ENCODE measurements at places on chromosomes 2 and 18.
A peak's percentile ranks its signal among the peaks of the same experiment; 100 is the strongest.

- DNase-seq: no peak
Measured at GRCh38 chr2:10954856-10955818, 43.4 kb downstream of the KCNF1 start.

DNA sequence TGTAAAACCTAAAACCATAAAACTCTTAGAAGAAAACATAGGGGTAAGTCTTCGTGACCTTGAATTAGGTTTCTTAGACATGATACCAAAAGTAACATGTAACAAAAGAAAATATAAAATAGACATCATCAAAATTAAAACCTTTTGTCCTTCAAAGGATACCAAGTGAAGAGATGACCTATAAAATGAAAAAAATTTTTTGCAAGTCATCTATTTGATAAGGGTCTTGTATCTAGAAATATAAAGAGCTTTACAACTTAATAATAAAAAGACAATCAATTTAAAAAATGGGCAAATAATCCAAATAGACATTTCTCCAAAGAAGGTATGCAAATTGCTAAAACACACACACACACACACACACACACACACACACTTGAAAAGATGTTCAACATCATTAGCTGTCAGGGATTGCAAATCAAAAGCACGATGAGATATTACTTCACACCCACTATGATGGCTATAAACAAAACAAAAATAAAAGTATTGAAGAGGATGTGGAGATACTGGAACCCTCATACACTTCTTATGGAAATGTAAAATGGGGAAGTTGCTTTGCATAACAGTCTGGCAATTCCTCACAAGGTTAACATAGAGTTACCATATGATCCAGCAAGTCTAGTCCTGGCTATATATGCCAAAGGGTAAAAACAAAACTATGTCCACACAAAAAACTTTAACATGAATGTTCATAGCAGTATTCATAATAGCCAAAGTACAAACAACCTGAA, 23.3 kb downstream of the SPDYA start:
- DNase-seq: no peak

- DNase-seq: no peak
Measured at GRCh38 chr2:95270541-95271081, 3.6 kb upstream of the PROM2 start.

DNA sequence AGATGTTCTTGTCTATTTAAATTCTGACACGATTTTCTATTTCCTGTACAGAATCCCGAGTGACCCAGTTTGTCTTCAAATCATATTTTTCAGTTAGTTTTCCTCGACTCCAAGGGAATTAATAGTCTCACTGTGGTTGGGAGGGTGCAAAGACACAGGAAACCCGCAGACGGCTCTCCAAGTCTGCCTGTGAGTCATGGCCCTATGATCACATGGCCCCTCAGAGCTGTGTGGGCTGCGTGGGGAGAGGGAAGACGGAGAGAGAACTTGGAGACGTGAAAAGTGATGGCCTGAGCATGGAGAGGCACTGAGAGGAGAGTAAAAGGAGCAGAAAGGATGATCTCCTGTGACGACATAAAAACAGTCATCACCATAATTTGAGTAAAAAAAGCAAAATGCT, 989.9 kb downstream of the DCDC2C start:
- DNase-seq: no peak

GRCh38 chr18:35027206-35027605, 14.0 kb upstream of the MAPRE2 start:
- no peak for DNase-seq

GRCh38 chr2:237268004-237268708, 145.8 kb downstream of the COL6A3 start:
- DNase-seq: no peak

GRCh38 chr18:8744656-8745055, 39.3 kb downstream of the MTCL1 start:
- no peak for DNase-seq

DNA sequence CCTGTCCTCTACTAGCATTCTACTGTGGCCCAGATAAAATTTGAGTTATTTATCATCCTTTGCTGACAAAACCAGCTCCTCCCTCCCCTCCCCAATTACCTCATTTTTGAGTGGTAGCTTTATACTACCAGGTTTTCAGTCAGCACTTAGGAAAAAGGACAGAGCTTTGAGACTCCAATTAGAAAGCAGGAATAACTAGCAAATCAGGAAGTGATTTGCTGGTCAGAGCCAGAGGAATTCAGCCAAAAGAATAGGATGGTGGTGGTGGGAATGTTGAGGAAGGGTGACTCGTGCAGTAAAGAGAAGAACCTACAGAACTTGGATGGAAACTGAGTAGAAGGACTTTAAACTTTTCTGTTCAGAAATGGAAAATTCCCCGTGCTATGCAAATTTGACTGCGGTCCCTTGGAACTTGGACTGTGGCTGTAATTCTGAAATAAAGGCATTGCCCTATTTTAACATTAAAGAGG, 3.7 kb downstream of the MYL12B start:
- peak; percentile 52 for DNase-seq

DNA sequence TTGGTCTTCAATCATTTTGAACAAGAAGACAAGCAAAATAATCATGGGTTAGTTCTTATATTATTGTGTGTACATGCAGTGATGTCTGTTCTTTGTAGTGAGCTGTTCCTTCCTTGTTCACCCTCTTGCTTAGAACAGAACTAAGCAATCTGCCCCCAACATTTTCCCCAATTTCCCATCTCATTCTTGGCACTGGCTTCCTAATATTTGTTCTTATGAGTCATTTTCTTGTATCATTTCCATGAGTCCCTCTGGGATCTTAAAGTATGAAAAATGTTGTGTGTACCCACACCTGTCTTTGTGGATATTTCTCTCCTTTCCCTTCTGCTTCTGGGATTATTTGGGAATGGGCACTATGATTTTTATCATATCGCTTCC, 3.5 kb upstream of the IL1B start:
- DNase-seq: no peak

- peak; percentile 34 for DNase-seq
Measured at GRCh38 chr2:235416858-235417499, 76.9 kb upstream of the AGAP1 start.

- DNase-seq: no peak
Measured at GRCh38 chr2:191184457-191184856, 33.7 kb upstream of the STAT4 start.

- DNase-seq: no peak
Measured at GRCh38 chr2:236685979-236686520, 116.4 kb downstream of the ACKR3 start.

- DNase-seq: no peak
Measured at GRCh38 chr2:235713189-235713588, 219.3 kb downstream of the AGAP1 start.

- DNase-seq: no peak
Measured at GRCh38 chr2:126877041-126877440, 21.6 kb upstream of the TEX51 start.

GRCh38 chr2:83261591-83262136, 1197.4 kb downstream of the SUCLG1 start:
- no peak for DNase-seq

DNA sequence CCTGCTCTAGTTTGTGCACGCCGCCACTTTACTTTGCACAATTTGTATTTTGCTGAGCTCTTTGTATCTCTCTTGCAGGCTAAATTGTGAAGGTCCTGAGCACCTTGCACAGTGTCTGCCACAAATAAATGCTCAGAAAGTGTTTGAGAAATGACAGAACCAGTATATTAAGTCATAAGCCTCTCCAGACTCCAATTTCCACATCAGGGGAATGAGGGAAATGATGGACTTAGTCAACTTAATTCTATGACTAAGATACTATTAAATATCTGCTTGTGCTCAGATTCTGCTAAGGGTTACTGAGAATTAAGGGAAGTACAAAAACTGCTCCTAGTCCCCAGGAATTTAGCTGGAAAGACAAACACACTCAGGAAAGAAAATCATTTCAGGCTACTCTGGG, 239.1 kb upstream of the SLC14A2 start:
- DNase-seq: no peak

GRCh38 chr2:75076088-75076487, 117.6 kb downstream of the POLE4 start:
- no peak for DNase-seq

DNA sequence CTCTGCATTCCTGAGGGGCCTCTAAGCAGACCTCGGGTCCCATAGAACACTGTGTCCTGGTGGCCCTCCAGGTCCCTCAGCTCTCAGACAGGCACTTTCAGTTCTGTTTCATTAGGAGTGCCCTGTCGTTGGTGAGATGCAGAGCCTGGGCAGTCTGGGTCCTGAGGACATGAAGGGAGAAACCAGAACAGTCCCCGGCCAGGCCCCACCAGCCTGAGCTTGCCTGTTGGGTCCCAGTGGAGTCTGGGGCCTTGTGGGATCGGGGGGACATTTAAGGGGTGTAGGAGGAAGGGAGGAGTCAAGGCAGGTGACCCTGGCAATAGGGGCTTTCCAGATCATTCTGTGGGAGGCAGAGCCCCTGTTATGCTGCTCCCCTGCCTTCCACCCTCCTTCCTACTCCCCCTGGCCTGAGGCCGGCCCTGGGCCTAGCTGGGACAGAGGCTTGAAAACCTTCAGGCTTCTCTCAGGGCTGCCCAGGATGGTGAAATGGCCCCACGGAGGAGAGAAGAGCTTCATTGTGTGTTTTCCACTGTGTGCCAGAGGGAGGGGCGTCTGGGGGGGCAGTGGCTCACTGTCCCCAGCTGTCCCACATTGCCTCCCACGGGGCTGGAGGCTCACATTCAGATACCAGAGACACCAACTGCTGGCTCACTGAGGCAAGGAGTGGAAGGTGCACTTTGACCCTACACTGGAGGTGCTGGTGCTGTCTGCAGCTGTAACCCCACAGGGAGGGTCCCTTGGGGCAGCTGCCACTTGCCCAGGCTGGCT, 26.6 kb upstream of the CATIP start:
- no peak for DNase-seq

GRCh38 chr2:173359231-173359630, 4.6 kb downstream of the CDCA7 start:
- no peak for DNase-seq

GRCh38 chr2:119827866-119828507, 68.3 kb downstream of the PTPN4 start:
- no peak for DNase-seq

DNA sequence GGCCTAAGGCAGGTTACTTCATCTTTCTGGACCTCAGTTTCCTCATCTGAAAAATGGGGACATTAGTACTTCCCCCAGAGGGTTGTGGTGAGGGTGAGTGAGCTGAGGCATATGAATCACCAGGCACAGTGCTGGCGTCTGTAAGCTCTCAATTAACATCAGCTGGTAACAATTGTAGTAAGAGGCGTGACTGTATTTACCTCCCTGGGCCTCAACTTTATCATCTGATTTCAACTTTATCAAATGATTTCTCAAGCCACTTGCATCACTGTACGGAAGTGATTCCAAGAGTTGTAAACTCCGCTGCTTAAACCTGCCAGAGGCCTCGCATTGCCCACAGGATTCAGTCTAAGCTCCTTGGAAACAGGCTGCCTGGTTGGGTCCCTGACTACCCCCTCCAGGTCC, 53.6 kb upstream of the PKDCC start:
- DNase-seq: peak; percentile 35

DNA sequence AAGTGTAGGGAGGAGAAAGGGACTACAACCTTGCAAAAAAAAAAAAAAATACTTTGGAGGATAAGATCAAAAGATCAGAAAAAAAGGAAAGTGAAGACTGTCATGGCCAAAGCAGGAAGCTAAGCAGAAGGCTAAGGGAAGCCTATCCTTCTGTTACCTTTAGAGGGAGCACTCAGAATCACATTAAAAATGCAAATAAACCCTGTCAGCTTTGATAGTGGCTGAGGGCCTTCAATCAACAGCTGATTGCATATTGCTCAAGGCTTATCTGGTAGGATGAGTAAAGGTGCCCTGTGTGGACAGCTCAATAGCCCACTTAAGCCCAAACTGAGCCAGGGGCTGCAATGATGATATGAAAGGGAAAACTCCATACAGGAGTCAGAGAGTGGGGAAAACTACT, 1021.2 kb downstream of the LRP1B start:
- DNase-seq: peak; percentile 1

GRCh38 chr18:59990121-59990823, 90.5 kb downstream of the PMAIP1 start:
- DNase-seq: no peak

DNA sequence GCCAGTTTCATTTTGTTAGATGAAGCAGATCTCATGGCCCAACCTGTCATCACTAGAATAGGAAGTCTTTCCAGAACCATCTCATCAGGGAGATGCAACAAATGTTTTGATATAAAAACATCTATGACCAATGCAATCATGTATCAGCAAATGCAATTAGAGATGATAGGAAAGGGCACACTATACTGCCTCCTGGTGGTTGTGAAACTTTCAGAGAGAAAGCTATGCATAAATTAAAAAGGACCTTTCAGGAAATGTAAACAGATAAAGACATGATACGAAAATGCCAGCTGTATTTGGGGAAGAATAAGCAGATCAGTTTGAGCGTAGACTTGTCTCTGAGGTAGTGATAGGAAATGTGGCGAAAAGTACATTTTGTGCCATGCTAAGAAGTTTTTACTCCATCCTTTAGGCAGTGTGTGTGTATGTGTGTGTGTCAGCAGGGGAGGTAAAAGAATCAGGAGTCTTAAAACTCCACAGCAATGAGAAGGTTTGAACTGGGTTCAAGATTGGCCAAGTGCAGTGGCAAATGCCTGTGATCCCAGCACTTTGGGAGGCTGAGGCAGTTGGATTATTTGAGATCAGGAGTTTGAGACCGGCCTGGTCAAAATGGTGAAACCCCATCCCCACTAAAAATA, 479.3 kb downstream of the CPS1 start:
- DNase-seq: peak; percentile 56

DNA sequence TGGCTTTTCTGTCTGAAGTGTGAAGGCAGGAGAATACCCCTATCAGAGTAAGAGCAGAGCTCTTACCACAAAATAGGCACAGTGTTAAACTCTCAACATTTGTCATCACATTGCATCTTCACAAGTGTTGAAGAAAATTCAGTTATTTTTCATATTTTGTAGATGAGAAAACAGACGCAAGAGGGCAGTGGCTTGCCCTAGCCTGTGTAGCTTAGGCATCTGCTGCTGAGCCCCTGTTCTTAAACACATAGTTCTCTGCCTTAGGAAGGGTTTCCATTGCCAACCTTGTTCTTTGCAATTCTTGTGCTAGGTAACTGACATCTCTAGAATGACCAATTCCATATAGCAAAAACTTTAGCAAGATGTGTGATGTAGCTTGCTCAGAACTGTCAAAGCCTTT, 112.7 kb upstream of the RMDN2 start:
- no peak for DNase-seq

GRCh38 chr2:98205889-98206288, 118.9 kb downstream of the VWA3B start:
- DNase-seq: no peak

- DNase-seq: no peak
Measured at GRCh38 chr2:134621939-134622705, 96.7 kb downstream of the TMEM163 start.

DNA sequence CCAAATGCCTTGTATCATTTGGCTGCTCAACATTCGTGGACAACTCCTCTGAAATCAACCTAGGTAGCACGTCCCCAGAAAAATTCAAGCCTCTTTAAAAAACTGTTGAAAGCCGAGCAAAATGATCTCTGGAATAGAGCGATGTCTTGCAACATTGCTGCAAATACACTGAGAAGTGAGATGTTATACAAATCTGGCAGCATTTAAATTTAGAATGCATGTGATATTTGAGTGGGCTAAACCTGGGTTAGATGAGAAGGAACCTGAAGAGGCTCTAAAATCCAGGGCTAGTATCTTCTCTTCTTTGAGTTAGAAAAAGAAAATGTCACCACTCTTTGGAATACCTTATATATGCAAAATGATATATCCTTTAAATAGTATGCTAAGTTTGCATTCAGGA, 81.5 kb upstream of the ZBTB14 start:
- DNase-seq: no peak

- no peak for DNase-seq
Measured at GRCh38 chr2:215110918-215111317, 27.5 kb downstream of the ABCA12 start.

- no peak for DNase-seq
Measured at GRCh38 chr2:103887625-103888024, 966.3 kb upstream of the POU3F3 start.

All from adipocyte (in vitro differentiated cells).